ENCODE measurements at places on chromosomes 11 and 22.

GRCh38 chr22:24541681-24542515 is 13.0 kb downstream of the GUCD1 start:
- DNase-seq = no peak

DNA sequence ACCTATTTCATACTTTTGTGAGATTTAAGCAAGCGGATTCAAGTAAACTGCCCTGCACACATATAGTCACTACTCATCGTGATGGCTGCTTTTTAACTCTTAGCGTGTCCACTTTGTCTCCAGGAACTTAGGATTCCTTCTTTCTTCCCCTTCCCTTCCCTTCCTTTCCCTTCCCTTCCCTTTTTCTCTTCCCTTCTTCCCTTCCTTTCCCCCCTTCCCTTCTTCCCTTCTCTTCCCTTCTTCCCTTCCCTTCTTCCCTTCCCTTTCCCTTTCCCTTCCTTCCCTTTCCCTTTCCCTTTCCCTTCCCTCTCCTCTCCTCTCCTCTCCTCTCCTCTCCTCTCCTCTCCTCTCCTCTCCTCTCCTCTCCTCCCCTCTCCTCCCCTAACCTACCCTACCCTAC is 65.9 kb downstream of the LIF start:
- DNase-seq = no peak

DNA sequence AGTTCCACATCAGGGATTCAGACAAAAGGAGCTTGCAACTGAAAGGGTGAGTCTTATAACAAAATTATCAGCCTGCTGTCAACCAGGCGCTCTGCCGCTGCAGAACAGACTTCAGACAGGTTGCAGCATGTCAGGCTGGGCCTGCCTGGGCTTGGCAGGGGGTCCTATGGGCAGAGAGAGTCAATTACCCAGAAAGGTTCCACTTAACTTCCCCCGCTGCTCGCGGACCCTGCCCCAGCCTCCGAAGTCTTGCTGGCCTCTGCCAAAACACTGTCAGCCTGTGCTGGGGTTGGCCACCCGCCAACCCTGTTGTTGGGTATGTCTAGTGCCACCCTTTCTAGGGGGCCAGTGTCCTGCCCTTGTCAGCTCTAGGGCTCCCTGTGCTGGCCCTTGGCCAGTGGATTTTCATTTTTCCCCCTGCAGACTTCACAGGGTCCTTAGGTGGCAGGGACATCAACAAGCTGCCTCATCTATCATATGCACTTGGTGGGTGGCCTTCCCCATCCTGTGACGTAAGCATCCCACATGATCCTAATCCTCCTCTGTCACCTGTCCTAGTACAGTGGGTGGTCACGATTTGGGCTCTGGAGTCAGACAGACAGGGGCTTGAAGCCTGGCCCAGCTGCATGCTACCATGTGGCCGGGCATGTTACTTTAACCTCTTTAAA is 166.5 kb upstream of the CADM1 start:
- no peak for DNase-seq

DNA sequence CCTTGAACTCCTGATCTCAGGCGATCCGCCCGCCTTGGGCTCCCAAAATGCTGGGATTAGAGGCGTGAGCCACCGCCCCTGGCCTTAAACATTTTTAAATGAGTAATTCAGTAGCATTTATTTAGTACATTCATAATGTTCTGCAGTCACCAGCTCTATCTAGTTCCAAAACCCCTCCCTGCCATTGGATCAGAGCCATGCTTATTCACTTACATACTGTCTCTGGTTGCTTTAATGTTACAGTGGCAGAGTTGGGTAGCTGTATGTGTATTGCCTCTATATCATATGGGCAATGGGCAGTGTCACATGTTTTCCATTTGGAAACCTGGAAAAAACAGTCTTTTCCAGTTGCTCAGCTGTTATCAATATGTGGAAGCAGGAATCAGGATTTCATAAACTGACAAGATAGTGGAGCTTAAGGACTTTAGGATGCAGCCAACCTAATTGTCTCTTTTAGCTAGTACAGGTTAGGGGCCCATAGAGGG is 10.5 kb downstream of the COA4 start:
- no peak for DNase-seq

DNA sequence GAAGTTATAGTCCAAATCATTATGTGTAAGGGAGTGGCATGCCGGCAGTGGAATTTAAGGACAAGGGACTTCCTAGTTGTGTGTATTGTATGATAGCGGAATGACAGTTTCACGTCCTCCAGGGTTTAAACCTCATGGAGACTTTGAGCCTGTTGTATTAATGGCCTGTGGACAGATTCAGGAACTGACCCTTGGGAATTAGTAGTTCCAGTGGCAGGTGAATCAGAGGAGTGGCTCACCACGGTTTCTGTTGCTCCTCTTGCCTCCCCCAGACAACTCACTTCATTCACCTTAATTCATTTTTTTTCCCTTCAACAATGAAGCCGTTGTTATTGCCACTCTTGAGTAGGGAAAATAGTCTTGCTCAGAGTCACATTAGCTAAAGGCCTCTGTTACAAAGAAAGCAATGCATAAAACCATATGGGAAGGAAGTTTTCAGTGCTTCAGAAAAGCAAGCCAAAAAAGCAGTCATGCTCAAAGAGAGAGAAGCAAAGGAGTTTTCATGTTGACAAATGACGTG is 22.6 kb downstream of the AMOTL1 start:
- no peak for DNase-seq

GRCh38 chr22:47000888-47001287 is 238.4 kb downstream of the TBC1D22A start:
- no peak for DNase-seq

- no peak for DNase-seq
These were observed 637.0 kb downstream of the OPCML start for GRCh38 chr11:132895340-132895739.

DNA sequence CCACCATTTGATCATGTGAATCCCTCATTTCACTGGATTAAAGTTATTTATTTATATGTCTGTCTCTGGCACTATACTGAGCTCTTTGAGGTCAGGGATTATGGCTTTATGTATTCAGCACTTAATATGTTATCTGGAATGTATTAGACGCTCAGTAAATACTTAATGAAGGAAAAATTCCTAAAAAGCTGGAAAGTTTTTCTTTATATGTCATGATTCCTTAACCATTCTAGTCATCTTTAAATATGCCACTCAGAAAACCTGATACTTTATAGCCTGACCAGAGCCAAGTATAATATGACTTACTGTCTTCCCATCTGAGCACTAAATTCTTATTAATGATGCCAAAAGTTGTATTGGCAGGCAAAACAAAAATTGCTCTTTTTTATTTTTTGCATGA is 27.1 kb downstream of the RNF169 start:
- DNase-seq = no peak

DNA sequence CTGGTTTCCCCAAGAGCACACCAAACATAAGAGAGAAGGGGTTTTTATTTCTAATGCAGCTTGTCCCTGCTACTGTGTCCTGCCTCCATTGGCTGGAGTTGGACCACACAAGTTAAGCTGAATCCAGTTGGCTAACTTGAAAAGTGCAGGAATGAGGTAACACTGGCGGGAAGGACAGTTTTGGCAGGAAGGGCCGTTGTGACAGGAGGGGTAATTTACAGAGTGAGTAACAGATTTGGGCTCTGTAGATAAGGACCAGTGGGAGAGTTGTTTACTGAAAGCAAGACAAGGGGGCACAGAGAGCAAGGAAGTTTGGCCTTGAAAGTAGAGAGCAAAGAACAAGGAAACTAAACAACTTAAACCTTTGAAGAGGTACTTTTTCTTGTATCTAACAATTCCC is 1623.3 kb upstream of the RAG2 start:
- no peak for DNase-seq

- no peak for DNase-seq
These were observed 2.6 kb upstream of the ATG2A start for GRCh38 chr11:64919627-64920026.

GRCh38 chr11:71172680-71173079 is 79.7 kb downstream of the SHANK2 start:
- no peak for DNase-seq

Measured in T-helper 2 cell (primary cell).